Hematopoietic multipotent progenitor cell treated with erythropoietin and hydrocortisone succinate and interleukin-3 and kit ligand, for 17 days (in vitro differentiated cells): ENCODE measurements at places on chromosomes 2 and 18.

DNA sequence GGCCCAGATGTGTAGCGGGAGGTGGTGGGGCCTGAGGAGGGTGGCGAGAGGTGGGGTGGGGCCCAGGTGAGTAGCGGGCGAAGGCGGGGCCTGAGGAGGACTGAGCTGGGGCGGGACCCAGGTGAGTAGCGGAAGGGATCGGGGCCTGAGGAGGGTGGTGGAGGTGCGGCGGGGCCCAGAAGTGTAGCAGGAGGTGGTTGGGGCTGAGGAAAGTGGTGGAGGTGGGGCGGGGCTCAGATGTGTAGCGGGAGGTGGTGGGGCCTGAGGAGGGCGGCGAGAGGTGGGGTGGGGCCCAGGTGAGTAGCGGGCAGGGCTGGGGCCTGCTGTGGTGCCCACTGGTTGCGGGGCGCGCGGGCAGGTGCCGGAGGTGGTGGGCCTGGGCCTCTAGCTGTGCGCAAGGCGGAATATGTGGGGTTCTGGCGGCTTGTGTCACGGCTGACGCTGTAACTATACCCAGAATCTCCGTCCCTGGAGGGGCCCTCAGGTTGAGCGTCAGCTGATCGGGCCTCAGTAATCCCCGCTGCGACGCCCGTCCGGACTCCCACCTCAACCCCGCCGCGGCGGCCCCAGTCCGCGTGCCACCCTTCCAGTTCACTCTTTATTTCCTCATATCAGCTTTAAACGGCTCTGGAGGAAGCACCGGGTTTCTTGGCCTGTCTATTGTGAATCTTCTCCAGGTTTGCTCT, 866 bp upstream of the SF3B6 start:
- no peak for DNase-seq

DNA sequence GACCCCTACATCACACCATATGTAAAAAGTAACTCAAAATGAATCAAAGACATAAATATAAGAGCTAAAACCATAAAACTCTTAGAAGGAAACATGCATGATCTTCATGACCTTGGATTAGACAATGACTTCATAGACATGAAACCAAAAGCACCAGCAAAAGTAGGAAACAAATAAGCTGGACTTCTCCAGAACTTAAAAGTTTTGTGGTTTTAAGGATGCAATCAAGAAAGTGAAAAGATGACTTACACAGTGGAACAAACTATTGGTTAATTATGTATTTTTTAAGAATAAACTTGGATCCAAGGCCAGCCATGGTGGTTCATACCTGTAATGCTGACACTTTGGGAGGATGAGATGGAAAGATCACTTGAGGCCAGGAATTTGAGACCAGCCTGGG, 150.2 kb downstream of the GALNT1 start:
- no peak for DNase-seq

GRCh38 chr2:83951378-83951947, 507.6 kb downstream of the SUCLG1 start:
- DNase-seq, result no peak

DNA sequence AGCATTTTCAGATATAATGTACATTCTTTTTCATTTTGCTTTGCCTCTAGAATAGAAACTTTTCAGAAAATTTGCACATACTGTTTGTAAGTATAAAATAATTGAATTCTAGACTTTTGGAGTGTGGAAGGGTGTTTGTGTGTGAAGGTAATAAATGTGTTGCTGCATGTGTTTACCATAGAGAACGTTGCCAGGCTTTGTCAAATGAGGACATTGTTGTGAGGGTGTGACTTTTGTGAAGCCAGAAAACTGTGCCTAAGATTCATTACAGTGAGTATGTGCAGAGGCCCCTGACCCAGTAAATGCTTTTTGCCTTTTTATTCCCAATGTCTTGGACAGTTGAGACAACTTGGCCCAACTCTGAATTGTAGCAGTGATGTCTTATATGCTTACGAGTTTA, 30.4 kb upstream of the EPB41L5 start:
- no peak for DNase-seq

GRCh38 chr2:127199223-127199622, 20.9 kb downstream of the CYP27C1 start:
- DNase-seq, result no peak

DNA sequence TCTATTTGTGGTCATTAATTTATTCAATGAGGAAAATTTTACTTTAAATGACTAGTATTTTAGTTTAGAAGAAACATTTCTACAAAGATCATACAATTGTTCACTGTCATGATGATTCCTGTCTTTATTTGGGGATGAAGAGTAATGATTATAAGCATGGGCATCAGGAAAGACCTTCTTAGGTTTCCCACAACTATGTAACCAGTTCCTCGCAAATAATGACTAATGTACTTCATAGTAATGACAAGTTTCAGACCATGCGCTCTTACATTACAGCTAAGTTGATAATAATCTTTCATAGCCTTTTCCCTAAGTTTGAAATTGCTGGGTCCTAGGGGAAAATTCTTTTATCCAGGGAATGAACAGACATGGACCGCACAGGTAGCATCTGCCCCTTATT, 90.5 kb downstream of the MYO5B start:
- no peak for DNase-seq
